ENCODE measurements at places on chromosomes 3 and 15.

DNA sequence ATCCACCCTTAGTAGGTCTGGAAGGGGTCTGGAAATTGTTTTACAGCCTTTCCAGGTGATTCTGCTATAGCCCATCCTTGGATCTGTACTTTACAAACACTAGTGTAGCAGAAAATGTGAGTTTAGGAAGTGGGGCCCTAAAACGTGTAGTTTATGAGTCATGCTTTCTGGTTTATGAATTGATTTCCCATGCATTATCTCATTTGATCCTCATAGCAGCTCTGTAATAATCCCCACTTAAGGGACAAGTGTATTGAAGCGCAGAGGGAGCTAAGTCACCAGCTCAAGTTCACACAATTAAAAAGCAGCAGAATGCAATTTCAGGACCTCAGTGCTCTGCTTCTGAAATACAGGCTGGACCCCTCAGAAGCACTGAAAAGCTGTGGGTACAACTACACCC lies 22.7 kb upstream of the STARD5 start:
- DNase-seq: no peak

- DNase-seq: no peak
These were observed 44.5 kb downstream of the BCL2L10 start for GRCh38 chr15:52068004-52068615.

DNA sequence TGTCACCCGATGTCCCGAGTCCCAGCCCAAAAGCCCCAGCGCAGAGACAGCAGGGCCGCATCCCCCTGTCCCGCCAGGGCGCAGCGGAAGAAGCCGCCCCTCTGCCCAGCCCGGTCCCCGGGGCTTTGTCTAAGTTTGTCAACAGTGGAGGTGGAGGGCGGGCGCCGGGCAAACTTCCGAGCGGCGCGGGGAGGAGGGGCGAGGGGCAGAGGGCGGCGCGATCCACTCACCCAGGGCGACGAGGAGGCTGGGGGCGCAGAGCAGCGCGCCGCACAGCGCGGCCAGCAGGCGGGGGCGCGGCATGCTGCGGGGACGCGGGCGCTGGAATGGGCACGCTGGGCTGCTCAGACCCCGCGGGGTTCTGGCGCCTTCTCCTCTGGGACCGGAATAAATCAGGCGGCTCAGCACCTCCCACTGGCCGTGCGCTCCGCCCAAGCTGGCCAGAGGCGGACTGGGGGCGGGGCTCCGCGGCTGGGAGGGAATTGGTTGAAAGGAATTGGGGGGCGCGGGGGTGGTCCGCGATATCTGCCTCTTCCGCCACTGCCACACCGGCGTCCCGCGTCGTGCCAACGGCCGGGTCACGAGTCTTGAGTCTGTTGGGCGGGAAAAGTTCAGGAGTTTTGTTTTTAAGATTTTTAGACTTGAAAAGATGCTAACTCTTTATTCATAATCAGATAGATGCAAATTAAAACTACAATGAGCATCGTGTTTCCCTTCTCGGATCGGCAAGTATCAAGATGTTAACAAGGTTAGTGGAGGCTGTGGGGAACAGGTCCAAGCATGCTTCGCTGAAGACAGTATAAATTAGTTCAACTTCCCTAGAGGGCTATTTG lies at the start of gene MFGE8:
MFGE8 (minus strand) TSS at position 363 of the 833 bp plus-strand sequence; CDS start at position 303, 60 bp downstream.
- peak; percentile 40 for DNase-seq

GRCh38 chr3:106193876-106194275 lies 325.1 kb upstream of the CBLB start:
- no peak for DNase-seq

DNA sequence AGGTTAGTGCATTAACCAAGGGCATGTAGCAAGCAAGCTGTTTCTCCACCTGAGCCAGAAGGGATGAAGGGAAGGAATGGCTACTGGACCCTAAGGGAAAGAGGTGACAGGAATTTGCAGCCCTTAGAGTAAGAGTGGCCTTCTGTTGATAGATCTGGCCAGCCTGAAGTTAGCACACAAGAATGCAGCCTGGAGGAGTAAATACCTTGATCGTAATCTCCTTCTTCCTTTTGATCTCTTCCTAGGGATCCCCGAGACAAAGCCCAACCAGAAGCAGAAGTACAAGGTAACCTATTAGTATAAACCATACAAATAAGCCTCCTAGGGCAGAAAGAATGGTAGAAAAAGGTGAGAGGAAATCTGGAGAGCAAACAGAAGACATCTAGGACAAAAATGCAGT lies 134.6 kb downstream of the ATP8B4 start:
- DNase-seq: no peak
